ENCODE measurements at places on chromosomes 2 and 18.

- peak; percentile 14 for DNase-seq
These were observed 70.6 kb downstream of the B3GNT2 start for GRCh38 chr2:62266433-62267038.

GRCh38 chr2:43307046-43307445, 80.6 kb upstream of the ZFP36L2 start:
- DNase-seq, result no peak

DNA sequence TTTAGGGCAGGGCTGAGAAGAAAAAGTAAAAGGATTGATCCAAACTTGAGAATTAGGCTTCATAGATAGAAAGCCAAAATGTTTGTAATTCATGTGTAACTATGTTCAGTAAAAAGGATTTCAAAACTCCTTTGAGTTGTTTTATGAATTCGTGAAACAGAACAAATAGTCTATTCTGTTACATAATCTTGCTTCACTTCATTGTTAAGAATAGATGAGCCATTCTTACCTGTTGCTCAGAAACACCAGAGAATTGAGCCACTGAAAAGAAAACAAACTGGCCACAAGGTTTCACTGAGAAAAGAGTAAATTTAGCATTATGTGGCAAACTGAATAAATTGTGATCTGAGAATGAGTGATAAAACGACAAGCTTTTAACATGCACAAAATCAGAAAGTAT, 4.5 kb upstream of the ITPRID2 start:
- no peak for DNase-seq

GRCh38 chr2:119301413-119301812, 65.2 kb downstream of the C2orf76 start:
- no peak for DNase-seq

GRCh38 chr2:149587950-149588487, 444 bp upstream of the MMADHC start:
- no peak for DNase-seq

- DNase-seq, result peak; percentile 61
These were observed 177.3 kb downstream of the HAUS1 start for GRCh38 chr18:46281185-46282176.

GRCh38 chr18:48929212-48929612, 21.6 kb downstream of the SMAD7 start:
- peak; percentile 62 for DNase-seq

GRCh38 chr2:166068981-166069380, 58.8 kb downstream of the SCN1A start:
- DNase-seq, result no peak

DNA sequence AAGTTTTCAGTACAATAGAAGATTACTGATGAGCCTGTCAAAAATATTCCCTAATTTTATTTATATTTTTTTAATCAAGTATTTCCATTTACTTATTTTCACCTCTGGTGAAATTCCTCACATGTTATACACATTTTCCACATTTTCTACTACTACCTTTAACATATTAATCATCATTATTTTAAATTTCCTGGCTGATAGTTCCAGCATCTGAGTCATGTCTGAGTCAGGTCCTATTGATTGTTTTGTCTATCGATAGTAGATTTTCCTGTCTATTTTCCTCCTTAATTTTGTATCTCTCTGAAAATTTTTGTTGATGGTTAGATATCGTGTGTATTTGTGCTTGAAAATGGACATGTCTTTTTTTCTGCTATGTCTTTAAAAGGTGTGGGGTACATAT, 211.8 kb upstream of the DSEL start:
- no peak for DNase-seq

DNA sequence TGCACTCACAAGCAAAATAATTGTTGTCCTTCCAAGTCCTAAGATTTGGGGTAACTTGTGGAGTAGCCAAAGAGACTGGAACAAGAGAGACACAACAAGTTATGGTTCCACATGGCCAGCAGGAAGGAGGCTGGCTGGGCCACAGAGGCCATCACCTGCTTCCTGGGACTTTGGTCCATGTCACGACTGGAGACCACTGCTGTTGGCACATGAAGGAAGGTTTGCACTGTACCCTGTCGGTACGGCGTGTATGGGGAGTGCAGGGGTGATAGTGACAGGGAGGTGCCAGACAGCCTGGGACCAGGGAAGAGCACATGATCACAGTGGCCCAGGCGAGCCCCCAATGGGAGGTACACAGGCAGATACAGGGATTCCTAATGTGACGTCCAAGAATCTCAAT, 15.5 kb downstream of the SLC66A2 start:
- DNase-seq, result no peak

GRCh38 chr2:27902098-27902497, 11.6 kb downstream of the BABAM2 start:
- no peak for DNase-seq

GRCh38 chr2:226934546-226935201, 98.8 kb downstream of the RHBDD1 start:
- peak; percentile 11 for DNase-seq

DNA sequence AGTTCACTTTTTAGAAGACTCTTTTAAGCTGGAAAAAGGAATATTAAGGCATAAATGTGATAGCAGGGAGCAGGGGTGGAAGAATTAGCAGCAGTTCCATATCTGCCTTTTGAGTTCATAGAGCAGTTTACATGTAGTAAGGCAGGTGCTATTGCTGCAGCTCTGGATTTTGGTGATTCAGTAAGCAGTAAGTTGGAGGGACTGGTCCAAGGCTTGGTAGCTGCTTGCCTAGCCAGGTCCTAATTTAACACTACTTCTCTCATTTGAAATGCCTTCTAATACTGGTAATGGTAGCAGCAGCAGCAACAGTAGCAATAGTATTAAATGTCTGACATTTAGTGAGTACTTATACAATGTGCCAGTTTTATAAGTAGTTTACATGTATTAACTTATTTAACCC, 30.0 kb downstream of the HAT1 start:
- DNase-seq, result no peak

DNA sequence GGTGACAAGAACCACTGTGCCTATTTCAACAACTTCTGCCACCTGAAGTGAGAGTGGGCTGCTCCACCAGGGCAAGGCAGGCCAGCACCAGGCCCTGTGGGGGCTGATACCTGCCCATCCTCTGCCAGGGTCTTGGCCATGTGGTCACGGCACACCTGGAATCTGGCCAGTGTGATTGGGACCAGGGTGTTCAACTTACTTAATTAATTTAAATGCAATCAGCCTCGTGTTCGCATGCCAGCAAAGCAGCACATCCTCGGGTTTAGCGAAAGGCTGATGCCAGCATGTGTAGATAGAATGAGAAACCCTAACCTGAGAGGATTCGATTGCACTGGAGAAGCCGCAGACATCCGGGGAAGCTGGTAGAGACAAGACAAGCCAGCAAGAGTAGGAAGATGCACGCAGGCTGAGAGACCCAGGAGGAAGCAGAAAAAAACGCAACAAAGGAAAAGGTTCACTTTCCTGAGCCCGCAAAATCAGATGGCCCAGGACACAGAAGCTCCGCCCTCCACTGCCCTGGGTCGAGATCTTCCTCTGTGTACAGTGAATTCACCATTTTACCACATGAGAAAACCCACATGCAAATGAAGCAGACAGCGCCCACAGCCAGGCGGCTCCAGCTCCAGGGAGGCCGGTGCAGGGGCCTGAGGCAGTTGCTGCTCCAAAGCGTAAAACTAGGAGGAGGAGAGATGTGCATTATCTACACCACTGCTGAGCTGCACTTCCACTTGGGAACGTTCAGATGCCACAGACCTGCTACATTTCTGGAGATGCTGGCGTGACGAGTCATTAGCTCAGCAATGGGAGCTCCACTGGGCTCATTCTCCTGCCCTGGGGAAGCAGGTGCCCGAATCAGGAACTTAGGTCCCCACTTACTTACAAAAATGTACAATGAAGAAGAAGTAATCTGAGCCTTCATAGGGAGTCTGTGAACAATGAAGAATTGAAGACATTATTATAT, 92.1 kb downstream of the TMEM18 start:
- DNase-seq, result no peak

GRCh38 chr2:240344904-240345303, 90.6 kb upstream of the GPC1 start:
- DNase-seq, result no peak

GRCh38 chr2:170030040-170030439, 147.9 kb upstream of the MYO3B start:
- no peak for DNase-seq

- no peak for DNase-seq
These were observed 104.2 kb upstream of the ODC1 start for GRCh38 chr2:10552220-10552870.

GRCh38 chr2:171309455-171310286, 124.1 kb downstream of the METTL8 start:
- no peak for DNase-seq

DNA sequence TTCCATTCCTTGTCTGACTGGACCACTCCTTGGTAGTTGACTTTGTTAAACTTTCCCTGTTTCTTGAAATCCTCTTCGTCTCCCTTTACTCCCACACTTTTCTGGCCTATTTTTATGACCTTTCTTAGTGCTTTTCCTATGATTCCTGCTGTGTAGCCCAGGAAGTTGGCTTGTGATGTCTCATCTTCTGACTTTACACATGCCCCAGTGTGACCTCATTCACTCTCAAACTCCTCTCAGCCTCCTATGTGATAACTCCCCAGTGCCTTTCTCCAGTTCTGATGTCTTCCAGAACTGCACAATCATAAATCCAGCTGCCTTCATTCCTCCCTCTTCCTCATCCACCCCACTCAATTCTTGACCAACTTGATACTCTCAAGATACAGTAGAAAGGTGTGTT, 407.6 kb downstream of the TGIF1 start:
- DNase-seq, result no peak

DNA sequence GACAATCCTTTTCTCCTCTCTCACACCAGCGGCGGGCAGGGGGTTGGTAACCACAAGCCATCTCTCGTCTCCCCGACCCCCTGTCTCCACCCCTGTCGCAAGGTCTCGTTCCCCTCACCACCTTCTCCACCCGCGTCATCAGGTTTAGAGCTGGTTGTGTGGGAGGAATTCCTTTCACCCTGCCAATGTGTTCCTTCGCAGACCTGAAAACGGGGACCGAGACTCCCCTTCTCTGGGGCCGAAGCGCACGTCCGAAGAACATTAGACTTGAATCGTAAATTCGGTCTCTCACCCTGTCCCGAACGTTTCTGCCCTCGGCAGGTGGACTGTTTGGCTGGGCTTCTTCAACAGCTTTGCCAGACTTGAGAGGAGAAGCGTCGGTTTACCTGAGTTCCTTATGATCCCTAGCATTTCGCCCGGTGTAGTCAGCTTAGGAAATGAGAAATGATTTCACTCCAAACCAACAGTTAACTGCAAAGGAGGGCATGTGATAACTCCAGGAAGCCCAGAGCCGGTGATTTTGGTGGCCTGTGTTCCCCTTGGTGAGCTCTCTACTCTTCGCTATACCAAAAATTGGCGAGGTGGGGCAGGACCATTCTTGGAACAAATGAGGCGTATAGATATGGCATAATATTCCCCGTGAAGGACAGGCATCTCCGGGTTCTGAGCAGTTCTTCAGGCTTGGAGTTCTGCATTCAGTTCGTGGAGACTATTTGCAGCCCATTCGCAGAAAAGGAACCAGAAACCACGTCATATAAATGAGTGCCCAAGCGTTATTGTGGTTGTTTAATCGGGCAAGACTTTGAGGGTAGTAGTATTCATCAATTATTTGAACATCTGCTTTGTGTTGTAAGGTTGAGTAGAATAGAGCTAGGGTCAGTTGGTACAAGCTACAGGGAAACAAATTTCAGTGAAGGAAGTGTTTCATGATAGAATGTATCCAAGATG, 694 bp downstream of the CFAP36 start:
- DNase-seq, result peak; percentile 25

DNA sequence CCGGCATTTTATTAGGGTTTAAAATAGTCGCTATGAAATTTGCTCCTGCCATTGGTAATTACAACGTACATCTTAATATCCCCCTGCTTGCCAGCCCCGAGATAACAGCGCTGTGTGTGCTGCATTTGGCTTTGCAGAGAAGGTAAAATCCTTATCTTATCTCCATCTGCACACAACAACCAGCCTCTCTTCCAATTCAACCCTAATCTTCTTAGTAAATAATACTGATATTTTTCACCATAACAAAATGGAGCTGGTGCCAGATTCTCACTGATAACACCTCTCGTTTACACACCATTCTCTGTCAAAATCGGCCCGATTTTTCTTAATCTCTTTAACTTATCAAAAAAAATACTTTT, 61.4 kb upstream of the SIX3 start:
- DNase-seq, result no peak

GRCh38 chr2:54757500-54757899, 34.0 kb downstream of the EML6 start:
- no peak for DNase-seq

GRCh38 chr2:156021146-156022040, 311.1 kb downstream of the NR4A2 start:
- DNase-seq, result no peak

- DNase-seq, result no peak
These were observed 3.8 kb upstream of the GCC2 start for GRCh38 chr2:108444941-108445840.
